GM19239 (cell line): ENCODE measurements at places on chromosomes 12 and 14.
A peak's percentile ranks its signal among the peaks of the same experiment; 100 is the strongest.

DNA sequence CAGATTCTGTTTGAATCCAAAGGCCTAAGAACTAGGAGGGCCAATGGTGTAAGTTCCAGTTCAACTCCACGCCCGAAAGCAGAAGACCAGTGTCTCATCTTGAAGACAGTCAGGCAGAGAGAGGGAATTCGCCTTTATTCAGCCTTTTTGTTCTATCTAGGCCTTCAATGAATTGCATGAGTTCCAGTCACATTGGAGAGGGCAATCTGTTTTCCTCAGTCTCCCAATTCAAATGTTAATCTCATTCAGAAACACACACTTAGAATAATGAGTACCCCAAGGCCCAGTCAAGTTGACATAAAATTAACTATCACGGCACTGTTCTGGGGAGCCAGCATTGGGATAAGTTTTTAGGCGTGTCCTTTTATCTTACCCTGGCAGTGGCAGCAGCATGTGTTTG is 65.8 kb downstream of the C14orf39 start:
- DNase-seq = no peak

DNA sequence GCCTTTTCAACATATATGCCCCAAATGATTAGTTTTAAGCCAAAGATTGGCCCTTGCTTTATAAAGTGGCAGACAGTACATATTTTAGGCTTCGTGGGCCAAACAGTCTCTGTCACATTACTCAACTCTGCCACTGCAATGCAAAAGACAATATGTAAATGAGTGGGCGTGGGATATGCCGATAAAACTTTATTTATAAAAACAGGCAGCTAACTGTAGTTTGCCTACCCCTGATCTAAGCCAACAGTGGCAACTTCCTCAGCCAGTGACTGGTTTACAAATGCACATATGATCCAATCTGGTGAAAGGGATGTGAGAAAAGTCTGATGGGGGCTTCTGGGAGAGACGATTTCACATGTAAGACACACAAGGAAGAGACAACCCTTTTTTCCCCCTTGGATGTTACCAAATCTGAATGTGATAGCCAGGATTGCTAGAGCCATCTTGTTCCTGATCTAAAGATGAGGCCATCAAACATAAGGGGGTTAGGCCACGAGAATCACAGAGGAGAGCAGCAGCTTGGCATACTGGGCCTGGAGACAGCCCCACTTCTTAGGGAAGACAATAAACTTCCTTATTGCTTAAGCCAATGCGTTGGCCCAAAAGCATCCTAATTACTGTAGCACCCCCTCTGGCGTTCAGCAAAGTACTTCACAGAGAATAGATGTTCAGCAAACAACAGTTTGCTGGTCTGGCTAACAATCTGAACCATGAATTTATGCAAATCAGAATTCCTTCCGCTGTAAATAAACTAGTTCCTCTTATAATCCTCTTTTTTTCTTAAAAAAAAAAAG is 75.2 kb upstream of the TMCC3 start:
- no peak for DNase-seq

- DNase-seq = no peak
These were observed 226.9 kb upstream of the CRY1 start for GRCh38 chr12:107320033-107320928.

- DNase-seq = no peak
These were observed 1.0 kb upstream of the DUSP6 start for GRCh38 chr12:89353188-89353822.

DNA sequence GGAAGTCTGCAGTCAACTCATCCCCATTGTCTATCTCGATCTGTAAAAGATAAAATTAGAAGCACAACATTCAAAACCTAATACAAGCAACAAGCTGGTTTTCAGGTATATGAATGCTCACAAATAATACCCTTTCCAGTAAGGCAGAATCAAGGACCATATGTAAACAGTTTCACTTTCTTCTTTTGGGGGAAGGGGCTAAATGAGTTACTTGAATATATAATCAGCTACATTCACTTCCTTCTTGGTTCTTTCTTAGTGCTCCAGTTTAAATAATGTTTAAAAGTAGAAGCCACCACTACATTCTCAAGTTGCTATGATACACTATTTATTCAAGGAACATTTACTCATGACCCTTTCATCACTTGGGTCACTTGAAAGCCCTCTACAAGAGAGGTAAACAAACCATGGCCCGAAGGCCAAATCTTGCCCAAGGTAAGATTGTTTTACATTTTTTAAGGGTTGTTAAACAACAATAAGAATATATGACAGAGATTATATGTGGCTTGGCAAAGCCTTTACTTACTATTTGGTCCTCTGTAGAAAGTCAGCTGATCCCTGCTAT is 10.3 kb downstream of the TWF1 start:
- no peak for DNase-seq

DNA sequence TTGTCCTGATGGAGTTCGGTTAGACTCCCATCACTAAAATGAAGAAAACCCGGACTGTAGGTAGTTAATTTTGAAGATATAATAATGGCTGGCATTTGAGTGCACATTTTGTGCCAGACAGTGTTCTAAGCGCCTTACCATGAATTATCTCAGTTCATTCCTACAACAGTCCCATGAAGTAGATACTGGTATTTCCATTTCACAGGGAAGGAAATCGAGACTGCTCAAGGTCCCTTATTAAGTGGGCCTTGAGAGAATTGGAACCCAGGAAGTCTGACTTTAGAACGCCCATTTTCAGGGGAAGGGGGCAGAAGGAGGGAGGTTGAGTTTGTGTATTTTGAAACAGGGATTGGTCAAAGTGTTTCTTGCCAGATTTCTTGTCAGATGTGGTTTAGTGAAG is 855 bp downstream of the MNAT1 start:
- DNase-seq = no peak

GRCh38 chr12:78095623-78096022 is 264.9 kb downstream of the NAV3 start:
- DNase-seq = no peak

- no peak for DNase-seq
These were observed 207.5 kb upstream of the RTL1 start for GRCh38 chr14:101110729-101111619.

DNA sequence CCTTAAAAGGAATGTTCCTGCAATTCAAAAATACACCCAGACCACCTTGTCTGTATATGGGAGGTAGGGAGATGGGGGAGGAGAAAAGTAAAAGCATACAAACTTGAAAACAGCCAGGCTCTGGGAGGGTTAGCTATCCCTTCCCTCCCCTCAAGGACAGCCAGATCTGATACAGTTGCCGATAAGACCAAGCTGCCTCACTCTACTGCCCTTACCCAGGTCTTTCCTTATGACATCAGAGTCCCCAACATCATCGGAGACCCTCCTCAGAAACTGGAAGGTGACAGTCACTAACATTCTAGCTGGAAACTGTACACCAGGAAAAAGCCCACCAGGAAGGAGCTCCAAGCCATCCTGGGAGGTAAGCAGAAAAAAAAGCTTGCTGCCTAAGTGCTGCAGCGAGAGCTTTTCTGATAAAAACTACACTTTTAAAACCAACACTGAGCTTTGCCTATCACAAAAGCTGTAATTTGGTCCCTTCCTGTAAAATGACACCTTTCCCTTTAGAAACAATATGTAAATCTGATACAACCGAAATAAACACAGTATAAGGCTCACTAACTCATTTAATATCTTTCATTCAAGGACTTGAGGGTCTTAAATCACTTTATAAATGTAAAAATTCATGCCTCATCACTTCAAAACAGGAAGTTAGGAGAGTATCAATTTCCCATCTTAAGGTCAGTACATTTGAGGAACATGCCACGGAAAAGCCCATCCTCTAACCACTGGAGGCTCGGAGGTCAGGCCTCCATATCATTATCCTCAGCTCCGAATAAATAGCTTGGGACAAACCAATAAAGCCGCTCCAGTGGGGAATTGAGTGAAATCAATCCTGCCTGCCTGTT is 20.4 kb upstream of the PLEKHH1 start:
- DNase-seq = no peak

DNA sequence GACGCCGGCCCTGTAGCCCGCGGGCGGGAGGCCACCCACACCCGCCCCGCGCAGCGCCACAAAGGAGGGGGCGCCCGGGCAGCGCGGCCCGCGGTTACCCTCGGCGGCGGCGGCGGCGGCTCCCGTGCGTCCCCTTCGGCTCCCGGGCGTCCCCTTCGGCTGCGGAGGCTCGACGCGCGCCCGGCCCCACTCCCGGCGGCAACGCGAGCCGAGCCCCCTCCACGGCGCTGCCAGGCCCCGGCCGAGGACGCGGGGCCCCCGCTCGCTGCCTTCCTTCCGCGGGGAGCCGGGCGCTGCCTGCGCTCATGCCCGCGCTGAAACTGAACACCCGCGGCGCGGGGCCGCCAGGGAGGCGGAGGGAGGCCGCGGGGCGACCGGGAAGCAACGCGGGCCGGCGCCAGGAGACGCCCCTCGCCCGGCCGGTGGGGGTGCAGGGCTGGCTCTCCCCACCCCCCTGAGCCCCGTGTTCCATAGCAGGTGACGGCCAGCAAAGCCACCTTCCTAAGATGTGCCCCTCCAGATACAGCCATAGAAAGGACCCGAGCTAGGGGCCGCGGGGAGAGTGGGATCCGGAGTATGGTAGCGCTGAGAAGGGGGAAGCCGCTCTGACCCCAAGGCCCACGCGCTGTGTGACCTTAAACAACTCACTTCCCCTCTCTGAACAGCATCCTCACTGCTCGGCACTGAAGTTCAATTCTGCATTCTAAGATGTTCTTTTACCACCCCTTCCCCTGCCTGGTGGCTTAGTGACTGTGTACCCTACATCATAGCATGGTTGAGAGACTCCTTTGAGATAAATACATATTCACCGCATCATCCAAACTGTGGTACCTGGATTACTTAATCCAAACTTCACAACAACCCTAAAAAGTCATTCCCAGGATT is 42.8 kb downstream of the KDM2B start:
- no peak for DNase-seq

DNA sequence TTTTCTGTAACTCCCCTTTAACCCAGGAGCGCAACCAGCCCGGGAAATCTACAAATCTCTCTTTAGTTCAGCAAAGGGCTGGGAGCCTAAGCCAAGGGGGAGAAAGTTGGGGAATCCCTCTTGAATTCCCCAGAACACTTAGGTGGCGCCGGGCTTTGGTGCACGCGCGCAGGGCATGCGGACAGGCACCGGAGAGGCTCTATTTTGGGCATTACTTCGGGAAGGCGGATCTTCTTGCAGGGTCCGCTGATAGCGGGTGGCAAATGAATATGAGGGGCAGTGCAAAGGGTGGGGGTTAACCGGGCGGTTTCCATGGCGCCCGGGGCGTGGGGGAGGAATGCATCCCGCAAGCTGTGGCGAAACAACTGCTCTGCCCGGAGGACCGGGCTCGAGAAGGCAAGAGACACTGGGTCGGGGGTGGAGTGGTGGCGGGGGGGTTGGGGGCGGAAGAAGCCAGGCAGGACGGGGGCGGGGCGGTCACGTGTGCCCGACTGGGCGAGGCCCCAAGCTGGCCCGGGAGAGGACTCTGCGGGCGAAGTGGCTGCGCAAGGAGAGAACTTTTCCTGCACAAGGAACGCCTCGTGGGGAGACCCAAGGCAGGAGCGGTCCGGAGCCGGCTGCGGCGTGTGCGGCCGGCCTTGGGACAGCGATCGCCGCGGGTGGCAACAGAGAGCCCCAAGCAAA is at the start of gene FLVCR2:
Gene FLVCR2, plus strand, starts transcription at position 519 of the 684 bp plus-strand sequence. CDS start 353 bp downstream, outside the sequence.
- peak; percentile 56 for DNase-seq

GRCh38 chr12:120692524-120693033 is 5.6 kb downstream of the MLEC start:
- no peak for DNase-seq

- no peak for DNase-seq
These were observed 3.3 kb upstream of the TEAD4 start for GRCh38 chr12:2955888-2956287.

DNA sequence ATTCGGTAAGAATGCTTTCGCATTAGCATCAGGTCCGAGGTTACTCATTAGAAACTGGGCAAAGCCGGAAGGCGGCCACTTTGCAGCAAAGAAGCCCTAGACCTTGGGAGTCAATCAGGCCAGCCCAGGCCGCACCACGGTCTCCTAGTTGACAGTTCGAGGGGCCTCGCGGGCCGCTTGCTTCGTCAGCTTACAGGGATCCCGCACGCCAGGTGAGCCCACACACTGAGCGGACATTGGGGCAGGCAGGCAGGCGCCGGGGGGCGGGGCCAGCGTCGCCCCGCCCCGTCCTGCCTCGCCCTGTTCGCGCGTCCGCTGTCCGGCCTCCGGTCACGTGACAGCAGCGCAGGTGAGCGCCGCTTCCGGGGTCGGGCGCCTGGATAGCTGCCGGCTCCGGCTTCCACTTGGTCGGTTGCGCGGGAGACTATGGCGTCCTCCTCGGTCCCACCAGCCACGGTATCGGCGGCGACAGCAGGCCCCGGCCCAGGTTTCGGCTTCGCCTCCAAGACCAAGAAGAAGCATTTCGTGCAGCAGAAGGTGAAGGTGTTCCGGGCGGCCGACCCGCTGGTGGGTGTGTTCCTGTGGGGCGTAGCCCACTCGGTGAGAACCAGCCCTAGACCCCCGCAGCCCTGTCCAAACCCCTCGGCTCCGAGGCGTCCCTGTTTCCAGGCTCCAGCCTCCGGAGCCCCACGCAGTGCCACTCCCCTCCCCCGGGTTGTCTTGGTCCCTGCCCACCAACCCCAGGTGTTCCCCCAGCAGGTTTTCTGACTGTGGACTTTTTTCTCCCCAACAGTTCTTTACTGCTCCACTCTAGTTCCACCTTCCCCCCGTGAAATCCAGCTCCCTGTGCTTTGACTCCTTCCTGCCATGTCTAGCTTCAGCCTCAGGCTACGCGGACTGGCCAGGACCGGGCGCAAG is at the start of gene PIP4K2C:
Gene PIP4K2C, plus strand, starts transcription at position 329 of the 918 bp plus-strand sequence. Its CDS starts 98 bp downstream, at position 427.
- peak; percentile 93 for DNase-seq

- DNase-seq = no peak
These were observed 22.4 kb downstream of the NID2 start for GRCh38 chr14:52046376-52046917.

- no peak for DNase-seq
These were observed 553.1 kb downstream of the DIO2 start for GRCh38 chr14:79658221-79658620.

- DNase-seq = no peak
These were observed 207.9 kb downstream of the SYNE2 start for GRCh38 chr14:64060648-64061096.

GRCh38 chr14:101047326-101047725 is 143.8 kb upstream of the RTL1 start:
- DNase-seq = no peak

DNA sequence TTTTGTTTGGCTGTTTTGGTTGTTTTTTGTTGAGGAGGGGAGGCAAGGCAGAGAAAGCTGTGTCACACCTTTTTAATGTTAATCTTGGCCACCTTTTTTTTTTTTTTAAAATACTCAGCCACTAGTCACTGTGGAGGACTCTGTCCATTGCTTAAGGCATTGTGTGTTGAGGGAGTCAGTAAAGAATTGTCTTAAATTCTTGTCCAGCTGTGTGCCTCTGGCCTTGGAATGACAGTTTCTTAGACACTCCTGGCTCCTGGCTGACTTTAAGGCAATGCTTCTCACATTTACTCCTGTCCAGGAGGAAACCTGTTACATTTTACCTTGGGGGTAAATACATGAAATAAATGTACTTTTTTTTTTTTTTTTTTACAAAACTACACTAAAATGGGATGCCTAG is 18.1 kb upstream of the SMCO2 start:
- no peak for DNase-seq
